ENCODE measurements at places on chromosomes 4 and X.

- no peak for DNase-seq
Measured at GRCh38 chr4:86156531-86156930, 203.3 kb downstream of the MAPK10 start.

GRCh38 chr4:176217510-176217909, 22.1 kb upstream of the SPATA4 start:
- no peak for DNase-seq

DNA sequence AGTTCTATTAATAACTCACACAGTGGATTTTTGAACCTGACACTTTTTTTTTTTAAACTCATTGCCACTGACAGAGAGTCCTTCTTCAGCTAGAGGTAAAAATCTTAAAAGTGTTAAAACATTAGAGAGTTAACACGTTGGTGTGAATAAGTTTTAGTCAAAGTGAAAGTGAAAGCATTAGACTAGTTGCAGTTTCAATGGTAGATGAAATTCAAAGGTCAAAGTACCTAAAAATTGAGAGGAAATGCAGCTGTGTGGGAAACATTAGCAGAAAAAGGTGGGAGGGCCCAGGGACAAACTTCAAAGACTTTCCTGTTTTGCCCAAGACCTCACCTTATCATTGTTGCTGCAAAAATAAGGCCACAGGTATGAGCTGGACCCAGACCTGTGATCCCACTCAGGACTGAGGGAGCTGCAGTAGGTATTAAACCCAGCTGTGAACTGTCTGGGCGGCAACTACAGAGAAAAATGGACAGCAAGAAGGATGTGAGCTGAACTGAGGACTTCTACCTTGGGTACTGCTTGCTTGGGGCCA, 17.6 kb upstream of the GABRA4 start:
- no peak for DNase-seq

GRCh38 chrX:48956728-48957414, 536 bp downstream of the OTUD5 start:
- DNase-seq = no peak

DNA sequence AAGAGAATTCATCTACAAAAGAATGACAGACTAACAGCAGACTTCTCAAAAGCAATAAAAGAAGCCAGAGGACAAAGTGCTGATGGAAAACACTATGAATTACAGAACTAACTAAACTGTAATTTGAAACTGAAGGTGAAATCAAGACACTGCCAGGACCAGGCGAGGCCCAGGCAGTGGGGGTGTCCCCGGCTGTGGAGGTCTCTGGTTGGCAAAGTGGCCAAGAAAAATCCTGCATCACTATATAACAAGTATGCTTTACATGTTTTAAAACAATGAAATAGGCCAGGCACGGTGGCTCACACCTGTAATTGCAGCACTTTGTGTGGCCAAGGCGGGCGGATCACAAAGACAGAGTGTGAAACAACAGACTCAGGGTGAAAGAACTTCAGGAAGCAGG, 32.9 kb downstream of the CHM start:
- DNase-seq = no peak

- no peak for DNase-seq
Measured at GRCh38 chr4:188158336-188158735, 19.1 kb downstream of the TRIML1 start.

GRCh38 chr4:73193659-73194058, 64.9 kb downstream of the ANKRD17 start:
- DNase-seq = no peak

GRCh38 chrX:101208152-101208905, 11.3 kb upstream of the DRP2 start:
- DNase-seq = peak; percentile 39

DNA sequence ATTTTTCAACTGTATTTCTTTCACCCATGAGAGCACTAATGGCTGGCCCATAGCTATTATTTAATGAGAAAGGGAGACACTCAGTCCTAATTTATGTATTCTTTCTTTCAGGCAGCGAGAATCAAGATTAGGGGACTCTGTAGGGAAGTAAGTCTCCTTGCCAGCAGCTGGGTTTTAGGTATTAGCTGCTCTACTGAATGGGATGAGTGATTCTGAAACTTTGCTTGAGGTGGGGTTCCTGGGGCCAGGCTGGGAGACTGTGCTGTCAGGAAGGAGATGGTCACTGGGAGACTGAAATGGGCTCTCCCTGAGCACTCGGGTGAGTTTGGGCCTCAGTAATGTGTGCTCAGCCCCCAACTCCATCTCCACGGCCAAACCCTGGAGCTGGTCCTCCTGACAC, 78.7 kb downstream of the LNX1 start:
- DNase-seq = no peak

DNA sequence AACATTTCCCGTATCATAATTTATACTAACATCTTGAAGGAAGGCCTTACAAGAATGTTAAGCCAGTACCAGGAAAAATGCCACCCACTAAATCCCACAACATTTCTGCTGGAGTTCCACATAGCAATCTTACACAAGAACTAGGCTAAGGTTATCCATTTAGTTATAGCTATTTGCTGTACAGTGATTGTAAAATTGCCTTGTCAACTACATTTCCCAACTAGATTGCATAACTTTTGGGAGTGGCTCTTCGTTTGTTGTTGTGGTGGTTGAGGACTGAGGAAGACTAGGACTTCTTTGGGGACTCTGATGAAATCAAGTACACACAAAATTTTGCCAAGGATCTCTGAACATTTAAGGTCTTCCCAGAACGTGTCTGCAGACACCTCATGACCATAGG, 8.0 kb downstream of the IBSP start:
- DNase-seq = peak; percentile 42

- no peak for DNase-seq
Measured at GRCh38 chr4:7762376-7763030, 177.2 kb downstream of the AFAP1 start.

- DNase-seq = peak; percentile 39
Measured at GRCh38 chr4:2441393-2442174, 22.8 kb downstream of the CFAP99 start.

DNA sequence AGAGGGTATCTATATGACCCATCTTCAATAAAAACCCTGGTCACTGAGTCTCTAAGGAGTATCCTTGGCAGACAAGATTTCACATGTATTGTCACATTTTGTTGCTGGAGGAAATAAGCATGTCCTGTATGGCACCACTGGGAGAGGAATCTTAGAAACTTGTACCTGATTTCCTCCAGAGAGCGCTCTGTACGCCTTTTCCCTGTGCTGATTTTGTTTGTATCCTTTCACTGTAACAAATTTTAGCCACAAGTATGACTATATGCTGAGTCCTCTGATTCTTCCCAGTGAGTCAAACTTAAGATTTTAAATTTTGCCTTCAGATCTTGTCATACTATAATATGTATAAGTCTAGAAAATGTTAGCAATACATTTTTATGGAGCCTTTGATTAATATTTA, 102.8 kb downstream of the ITIH6 start:
- no peak for DNase-seq

- DNase-seq = peak; percentile 73
Measured at GRCh38 chr4:41258783-41259182, 2.1 kb downstream of the UCHL1 start.

DNA sequence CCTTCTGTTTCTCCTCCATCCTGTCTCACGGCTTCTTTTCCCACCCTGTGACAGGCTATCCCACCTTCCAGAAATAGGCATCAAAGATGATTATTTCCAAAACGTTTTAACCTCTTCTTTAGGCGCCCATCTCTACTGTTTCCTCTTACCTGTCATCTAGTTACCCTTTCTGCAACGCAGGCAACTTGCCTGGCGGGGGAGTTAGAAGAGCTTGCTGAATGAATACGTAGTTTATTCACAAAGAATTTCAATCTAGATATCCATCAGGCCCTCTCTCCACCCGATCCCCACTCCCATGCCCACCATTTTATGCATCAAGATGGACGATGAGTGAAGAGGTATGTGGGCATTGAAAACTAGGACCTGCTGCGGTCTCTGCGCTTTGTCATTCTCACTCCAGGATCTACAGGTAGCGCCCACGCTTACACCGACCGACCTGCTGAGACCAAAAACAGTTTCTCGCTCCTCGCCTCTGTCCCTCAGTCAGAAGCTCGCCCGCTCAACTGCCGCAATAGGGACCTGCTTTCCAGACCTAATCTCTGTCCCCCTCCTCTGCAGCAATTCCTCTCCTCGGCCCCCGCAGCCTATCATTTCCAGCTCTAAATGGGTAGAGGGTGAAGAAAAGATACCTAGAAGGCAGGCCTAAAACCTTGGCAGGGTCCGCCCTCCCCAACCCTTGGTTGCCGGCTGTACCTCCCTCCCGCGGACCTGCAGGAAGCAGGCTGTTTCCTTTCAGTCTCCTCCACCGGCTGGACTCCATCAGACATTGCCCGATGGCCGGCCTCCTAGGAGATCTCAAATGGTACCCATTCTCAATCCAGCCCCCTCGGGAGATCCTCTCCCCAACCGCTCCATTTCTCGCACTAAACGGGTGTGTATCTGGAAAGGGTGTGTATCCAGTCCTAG, 624 bp downstream of the BEX5 start:
- DNase-seq = no peak

DNA sequence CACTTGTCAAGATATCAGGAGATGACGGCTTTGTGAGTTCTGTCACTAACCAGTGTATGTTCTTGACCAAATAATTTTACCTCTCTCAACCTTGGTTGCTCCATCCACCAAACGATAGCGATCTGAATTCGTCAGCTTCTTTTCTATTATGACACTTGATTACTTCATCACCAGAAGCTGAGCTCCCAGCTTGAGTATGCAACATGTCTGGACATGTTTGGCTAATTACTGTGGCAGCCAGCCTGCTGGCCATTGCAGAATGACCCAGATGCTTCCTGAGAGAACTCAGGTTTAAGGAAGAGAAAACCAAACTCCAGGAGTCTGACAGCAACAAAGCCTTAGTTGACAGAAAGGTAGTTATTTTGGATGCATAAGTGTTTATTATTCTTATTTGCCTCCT, 46.4 kb upstream of the PARM1 start:
- DNase-seq = no peak

- DNase-seq = no peak
Measured at GRCh38 chr4:168398589-168398988, 80.0 kb upstream of the DDX60 start.

- DNase-seq = peak; percentile 37
Measured at GRCh38 chr4:153148791-153149190, 55.5 kb upstream of the TRIM2 start.

GRCh38 chrX:11190745-11191510, 79.8 kb downstream of the HCCS start:
- no peak for DNase-seq

GRCh38 chr4:167897116-167897515, 195.2 kb upstream of the ANXA10 start:
- DNase-seq = peak; percentile 20

- DNase-seq = no peak
Measured at GRCh38 chrX:21374994-21375707, 933 bp downstream of the CNKSR2 start.

GRCh38 chr4:186924723-186925122, 201.1 kb upstream of the FAT1 start:
- no peak for DNase-seq

- DNase-seq = no peak
Measured at GRCh38 chr4:2923668-2924173, 39.5 kb downstream of the NOP14 start.

- DNase-seq = no peak
Measured at GRCh38 chr4:38383646-38384121, 280.3 kb upstream of the KLF3 start.

GRCh38 chr4:81723927-81724587, 252.3 kb upstream of the RASGEF1B start:
- DNase-seq = no peak

GRCh38 chr4:163191999-163192398, 25.3 kb upstream of the NAF1 start:
- DNase-seq = no peak

DNA sequence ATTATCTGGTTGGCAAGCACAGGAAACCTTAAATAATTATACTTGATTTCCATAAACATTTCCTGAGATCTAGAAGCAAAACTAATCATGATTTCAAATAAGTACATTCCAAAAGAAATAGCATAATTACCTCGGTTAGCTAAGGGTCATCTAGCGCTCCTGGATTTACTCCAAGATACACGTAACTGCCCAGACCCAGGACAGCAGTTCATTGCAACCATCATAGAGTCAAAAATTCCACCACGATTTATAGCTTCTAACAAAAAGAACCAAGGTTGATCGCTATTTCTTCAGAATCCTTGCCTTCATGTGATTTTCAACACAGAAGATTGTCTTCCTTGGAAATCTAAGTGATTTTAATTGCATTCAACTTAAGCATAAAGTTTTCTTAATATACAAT, 1235.5 kb upstream of the TENM3 start:
- no peak for DNase-seq

DNA sequence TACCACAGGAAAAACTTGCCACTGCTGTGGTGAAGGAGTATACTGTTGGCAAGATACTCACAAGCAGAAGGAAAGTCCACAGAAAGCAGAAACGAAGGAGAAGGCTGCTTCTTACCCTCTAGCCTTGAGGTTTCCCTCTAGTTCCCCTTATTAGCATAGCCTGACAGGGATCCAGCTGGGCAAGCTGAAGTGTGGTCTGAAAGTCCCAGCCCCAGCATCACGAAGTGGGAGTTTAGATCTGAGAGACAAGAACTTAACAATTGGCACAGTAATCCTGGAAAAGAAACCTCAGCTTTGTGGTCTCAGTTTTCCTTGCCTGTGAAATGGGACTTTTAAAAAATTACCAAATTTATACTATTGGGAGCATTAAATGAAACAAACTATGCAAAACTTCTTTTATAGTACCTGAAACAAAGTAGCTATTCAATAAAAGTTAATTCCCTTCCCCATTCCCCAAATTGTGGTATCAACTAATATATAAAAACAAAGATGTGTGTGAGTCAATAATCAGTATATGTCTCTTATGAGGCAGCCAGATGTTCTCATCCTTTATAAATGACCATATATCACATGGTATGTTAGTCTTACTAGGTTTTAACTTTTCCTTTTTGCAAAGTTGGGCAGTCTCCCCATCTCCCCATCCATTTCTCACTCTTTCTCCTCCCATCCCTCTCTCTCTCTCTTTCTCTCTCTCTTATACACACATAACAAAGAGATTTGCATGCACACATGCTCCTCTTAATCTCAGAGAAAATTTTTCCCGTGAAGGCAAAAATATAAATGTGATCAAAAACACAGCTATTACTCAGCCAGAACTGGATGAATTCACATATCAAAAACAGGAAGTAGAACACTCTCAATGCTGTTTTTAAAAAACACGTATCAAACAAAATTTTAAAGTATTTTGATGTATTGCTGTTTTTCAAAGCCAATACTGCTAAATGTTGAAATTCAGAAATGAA, 57.8 kb downstream of the SCFD2 start:
- peak; percentile 23 for DNase-seq

DNA sequence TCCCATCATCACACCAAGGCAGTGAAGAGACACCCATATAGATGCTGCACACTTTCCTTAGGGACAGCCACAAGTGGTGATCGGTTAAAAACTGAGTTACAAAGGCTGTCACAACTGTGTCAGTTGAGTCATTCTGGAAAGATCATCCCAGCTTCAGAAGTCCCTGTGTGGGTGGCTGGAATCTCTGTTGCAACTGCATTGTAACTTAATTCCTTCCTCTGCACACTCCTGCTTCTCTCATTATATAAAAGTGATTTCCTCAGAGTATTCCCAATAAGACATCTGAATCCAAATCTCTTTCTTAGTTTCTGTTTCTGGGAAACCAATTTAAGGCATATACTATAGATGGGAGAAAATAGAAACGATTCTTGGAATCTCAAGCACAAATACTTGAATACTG, 88.1 kb downstream of the FSTL5 start:
- DNase-seq = peak; percentile 17
